ENCODE measurements at places on chromosomes 5 and 9.
A peak's percentile ranks its signal among the peaks of the same experiment; 100 is the strongest.

- H3K27me3 ChIP-seq: no peaks in the 10 kb centered on the region
- H3K36me3 ChIP-seq: no peaks in the 10 kb centered on the region
- no peaks in the 10 kb centered on the region for H3K4me1 ChIP-seq
These were observed 12.5 kb upstream of the WNK2 start for GRCh38 chr9:93171261-93171990.

- no peak for DNase-seq
- H3K4me3 ChIP-seq: no peak overlapping the region
- H3K36me3 ChIP-seq: no peaks in the 10 kb centered on the region
- H3K27ac ChIP-seq: no peak overlapping the region
- no peaks in the 10 kb centered on the region for H3K27me3 ChIP-seq
- no peaks in the 10 kb centered on the region for H3K4me1 ChIP-seq
These were observed 154.0 kb downstream of the FBN2 start for GRCh38 chr5:128384068-128384467.

GRCh38 chr9:34628656-34629490, at the start of gene ARID3C:
Gene ARID3C (minus strand): TSS chr9:34629066. CDS start chr9:34628014, 1,052 bp downstream.
- H3K4me1 ChIP-seq: peaks cover 7% of the 10 kb centered on the region
- H3K27ac ChIP-seq: no peak within 1 kb of the TSS
- peak within 1 kb of the TSS; percentile 69 for H3K4me3 ChIP-seq
- DNase-seq: peak; percentile 77
- peaks cover 71% of the 10 kb centered on the region for H3K27me3 ChIP-seq

DNA sequence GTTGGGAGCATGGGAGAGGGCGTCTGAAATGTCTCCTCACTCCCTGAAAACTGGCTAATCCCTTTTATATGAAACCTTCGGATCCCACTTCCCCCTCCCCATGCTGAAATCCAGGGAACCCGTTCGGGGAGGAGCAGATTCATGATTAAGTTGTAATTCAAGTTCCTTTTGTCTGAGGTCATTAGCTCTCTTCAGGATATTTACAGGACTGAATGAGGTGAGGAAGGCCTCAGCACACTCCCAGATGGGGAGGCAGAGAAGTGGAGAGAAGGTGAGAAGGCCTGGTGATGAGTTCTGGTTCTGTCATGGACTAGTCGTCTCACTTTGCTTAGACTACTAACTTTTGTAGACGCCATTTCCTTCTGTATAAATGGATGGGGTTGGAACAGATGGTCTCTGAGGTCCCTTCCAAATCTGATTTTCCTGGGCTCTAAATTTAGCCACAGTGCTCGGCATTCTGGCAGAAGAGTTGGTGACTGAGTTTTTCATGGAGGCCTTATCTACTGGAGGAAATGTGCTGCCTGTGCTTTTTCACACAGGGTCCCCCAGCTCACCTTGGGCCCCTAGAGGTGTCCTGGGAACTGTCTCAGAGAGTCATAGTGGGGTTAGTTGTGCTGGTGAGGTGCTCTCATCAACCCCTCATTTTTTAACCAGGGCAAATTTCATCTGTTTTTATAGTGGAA, 62.3 kb downstream of the PRDM6 start:
- DNase-seq: peak; percentile 77
- H3K4me1 ChIP-seq: peaks cover 5% of the 10 kb centered on the region
- no peaks in the 10 kb centered on the region for H3K27me3 ChIP-seq
- no peaks in the 10 kb centered on the region for H3K36me3 ChIP-seq

- H3K4me3 ChIP-seq: no peak overlapping the region
- peaks cover 8% of the 10 kb centered on the region for H3K4me1 ChIP-seq
- no peak overlapping the region for H3K27ac ChIP-seq
These were observed 225.9 kb downstream of the PIK3R1 start for GRCh38 chr5:68441309-68442073.

DNA sequence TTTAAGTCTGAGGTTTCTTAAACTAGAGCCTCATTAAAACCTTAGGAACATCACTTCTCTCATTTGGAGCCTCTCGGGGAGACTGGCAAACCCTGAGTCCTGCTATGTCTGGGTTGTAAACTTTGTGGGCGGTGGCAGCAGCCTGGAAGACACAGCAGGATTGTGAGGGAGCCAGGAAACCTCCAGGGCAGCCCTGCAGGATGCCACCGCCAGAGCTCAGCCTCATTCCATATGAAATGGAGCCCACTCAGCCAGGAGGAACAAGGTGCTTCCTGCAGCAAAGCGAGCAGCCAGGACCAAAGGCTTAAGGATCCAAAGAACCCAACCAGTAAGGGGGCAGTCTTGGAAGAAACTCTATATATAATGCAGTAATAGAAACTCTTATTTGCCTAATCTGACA, 37.9 kb upstream of the IDNK start:
- no peak overlapping the region for H3K27ac ChIP-seq
- H3K36me3 ChIP-seq: no peaks in the 10 kb centered on the region
- H3K27me3 ChIP-seq: no peaks in the 10 kb centered on the region
- no peak overlapping the region for H3K4me3 ChIP-seq
- no peak for DNase-seq

DNA sequence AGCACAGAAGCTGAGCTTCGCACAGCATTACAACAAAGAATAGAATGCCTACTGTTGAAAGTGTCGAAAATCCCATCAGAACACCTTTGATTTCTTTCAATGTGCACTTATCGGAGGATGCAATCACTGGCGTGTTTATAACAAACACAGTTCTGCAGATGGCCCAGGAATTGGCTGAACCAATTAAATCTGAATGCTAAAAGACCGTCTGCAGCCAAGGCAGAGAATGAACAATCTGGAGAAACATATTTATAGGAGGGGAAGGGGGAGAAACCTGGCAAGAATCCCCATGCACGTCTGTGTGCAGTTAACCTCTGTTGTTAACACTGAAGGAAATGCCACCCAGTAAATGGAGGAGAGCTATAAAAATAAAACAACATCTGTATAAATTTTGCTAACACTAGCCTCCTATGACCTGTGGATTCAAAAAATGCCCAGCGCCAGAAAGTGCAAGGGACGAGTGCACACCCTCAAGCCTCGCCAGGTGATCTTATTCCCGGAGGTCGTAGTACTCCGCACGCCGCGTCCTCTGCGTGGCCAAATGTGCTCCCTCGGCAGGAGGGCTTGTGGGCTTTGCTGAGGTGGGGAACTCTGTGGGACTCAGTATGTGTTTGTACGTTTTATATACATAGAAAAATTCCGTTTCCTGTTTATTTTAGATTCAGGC, 56.8 kb downstream of the PTCH1 start:
- no peaks in the 10 kb centered on the region for H3K27me3 ChIP-seq
- H3K36me3 ChIP-seq: peaks cover 70% of the 10 kb centered on the region
- H3K4me3 ChIP-seq: no peak overlapping the region
- no peak overlapping the region for H3K27ac ChIP-seq

- no peaks in the 10 kb centered on the region for H3K4me1 ChIP-seq
- peaks cover 4% of the 10 kb centered on the region for H3K36me3 ChIP-seq
- no peak overlapping the region for H3K27ac ChIP-seq
- no peak for DNase-seq
These were observed 82.8 kb downstream of the COL5A1 start for GRCh38 chr9:134724202-134724911.

DNA sequence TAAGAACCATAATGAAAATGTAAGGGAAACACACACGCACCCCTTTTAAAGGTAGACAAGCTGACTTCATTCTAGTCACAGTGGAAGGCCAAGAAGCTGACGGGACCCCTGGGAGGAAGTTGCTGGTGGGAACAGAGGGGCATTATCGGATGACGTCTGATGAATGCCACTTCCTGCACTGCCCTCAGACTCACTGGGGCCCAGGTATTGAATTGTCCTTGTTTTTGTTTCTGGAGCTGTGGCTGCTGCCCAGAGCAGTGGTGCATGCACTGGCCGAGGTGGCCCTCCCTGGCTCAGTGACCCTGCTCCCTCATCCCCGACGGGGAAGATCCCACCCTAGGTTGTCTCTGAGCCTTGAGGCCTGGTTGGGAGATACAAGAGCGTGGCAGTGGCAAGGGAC, 15.3 kb upstream of the RPL26L1 start:
- no peak overlapping the region for H3K4me3 ChIP-seq
- DNase-seq: no peak
- H3K27ac ChIP-seq: no peak overlapping the region
- peaks cover 15% of the 10 kb centered on the region for H3K36me3 ChIP-seq
- H3K4me1 ChIP-seq: peaks cover 12% of the 10 kb centered on the region

DNA sequence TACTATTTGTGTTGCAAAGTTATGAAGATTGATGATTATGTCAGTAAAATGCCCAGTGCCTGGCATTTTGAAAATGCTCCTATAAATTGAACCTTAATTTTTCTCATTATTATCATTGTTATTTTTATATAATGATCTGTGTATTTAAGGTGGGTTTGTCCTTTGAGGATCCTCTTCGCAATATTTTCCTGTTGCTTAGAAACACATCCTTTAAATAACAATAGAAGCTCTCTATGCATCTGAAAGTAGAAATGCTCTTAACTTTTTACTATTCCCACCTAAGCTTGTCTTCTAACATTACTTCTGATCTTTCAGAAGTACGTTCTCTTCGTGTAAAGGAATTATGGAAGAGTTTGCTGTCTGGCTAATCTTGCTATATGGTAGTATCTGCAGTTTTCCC, 214.7 kb upstream of the TLX3 start:
- no peak overlapping the region for H3K4me3 ChIP-seq
- H3K27ac ChIP-seq: no peak overlapping the region
- no peaks in the 10 kb centered on the region for H3K4me1 ChIP-seq
- H3K36me3 ChIP-seq: no peaks in the 10 kb centered on the region
- H3K27me3 ChIP-seq: no peaks in the 10 kb centered on the region

GRCh38 chr9:134768332-134768708, 112.3 kb upstream of the FCN2 start:
- no peak overlapping the region for H3K4me3 ChIP-seq
- H3K4me1 ChIP-seq: no peaks in the 10 kb centered on the region
- no peaks in the 10 kb centered on the region for H3K27me3 ChIP-seq

GRCh38 chr5:8864053-8864452, 681.8 kb downstream of the SEMA5A start:
- no peaks in the 10 kb centered on the region for H3K36me3 ChIP-seq
- no peak overlapping the region for H3K4me3 ChIP-seq
- H3K27ac ChIP-seq: no peak overlapping the region
- no peaks in the 10 kb centered on the region for H3K27me3 ChIP-seq

GRCh38 chr5:124669956-124670721, 76.3 kb downstream of the ZNF608 start:
- H3K27ac ChIP-seq: peak overlapping the region; percentile 21
- peak overlapping the region; percentile 5 for H3K4me3 ChIP-seq
- no peaks in the 10 kb centered on the region for H3K27me3 ChIP-seq
- H3K36me3 ChIP-seq: peaks cover 20% of the 10 kb centered on the region
- no peak for DNase-seq

DNA sequence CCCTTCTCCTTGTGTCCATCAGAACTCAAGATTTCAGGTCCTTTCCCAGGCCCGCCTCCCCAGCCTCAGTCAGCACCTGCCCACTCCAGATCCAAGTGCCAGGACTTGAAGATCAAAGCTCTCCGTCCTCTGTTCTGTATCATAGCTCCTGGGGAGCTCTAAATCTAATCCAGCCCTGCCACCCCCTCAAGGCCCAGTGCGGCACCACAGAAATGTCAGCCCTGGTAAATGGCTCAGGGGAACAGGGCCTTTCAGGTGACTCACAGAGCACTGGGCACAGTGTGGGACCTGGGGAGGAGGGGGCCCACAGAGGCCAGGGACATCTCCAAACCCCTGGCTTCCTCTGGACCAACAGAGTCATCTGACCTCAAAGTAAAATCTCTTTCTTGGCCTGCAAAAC, 6.0 kb downstream of the CSF2 start:
- H3K27me3 ChIP-seq: no peaks in the 10 kb centered on the region
- no peaks in the 10 kb centered on the region for H3K4me1 ChIP-seq
- no peak overlapping the region for H3K4me3 ChIP-seq
- no peaks in the 10 kb centered on the region for H3K36me3 ChIP-seq

- H3K4me3 ChIP-seq: no peak overlapping the region
- H3K27me3 ChIP-seq: no peaks in the 10 kb centered on the region
- DNase-seq: peak; percentile 93
These were observed 4.5 kb downstream of the RNF208 start for GRCh38 chr9:137217276-137218211.

DNA sequence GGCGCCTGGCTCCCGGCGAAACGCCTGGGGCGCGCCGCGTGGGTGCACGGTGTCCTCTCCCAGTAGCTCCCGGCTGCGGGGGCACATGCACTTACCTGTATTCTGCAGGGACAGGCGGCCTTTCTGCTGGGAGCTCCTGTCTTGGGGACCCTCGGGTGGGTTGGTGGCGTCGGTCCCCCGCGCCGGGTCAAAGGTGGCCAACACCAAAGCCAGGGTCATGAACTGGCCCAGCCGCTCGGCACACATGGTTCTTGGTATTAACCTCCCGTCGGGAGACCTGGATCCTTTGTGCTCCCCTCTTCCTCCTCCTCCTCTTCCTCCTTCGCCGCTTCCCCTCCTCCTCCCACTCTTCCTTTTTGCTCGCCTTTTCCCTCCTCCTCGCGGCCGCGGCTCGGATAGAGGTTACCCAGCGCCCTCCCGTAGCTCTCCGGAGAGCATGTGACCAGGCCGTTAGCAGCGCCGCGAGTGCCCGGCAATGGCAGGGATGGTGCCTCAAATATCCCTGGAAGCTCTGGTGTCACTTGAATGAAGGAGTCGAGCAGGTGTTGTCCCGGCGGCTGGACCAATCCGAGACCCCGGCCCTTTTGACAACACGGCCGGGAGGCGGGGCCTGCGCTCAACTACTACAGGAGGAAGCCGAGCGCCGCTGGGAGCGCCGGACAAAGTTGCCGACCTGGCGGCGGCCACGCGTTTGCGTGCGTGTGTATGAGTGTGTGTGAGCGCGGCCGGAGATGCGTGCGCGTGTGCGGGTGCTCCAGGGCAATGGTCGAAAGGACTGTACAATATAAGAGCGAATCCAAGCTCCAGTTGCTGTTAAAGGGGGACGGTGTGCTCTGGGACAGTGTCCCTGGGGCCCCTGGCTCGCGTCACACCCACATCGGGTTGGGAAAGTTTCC, at the start of gene STC2:
STC2 (minus strand) TSS at position 467 of the 896 bp plus-strand sequence; CDS start at position 246, 221 bp downstream.
- H3K4me1 ChIP-seq: no peaks in the 10 kb centered on the region
- H3K27me3 ChIP-seq: peaks cover 73% of the 10 kb centered on the region
- no peak within 1 kb of the TSS for H3K27ac ChIP-seq
- peak; percentile 99 for DNase-seq

GRCh38 chr5:149658299-149658698, 71.8 kb upstream of the PPARGC1B start:
- H3K4me1 ChIP-seq: no peaks in the 10 kb centered on the region
- no peak overlapping the region for H3K4me3 ChIP-seq
- no peaks in the 10 kb centered on the region for H3K36me3 ChIP-seq
- no peaks in the 10 kb centered on the region for H3K27me3 ChIP-seq
- peak; percentile 43 for DNase-seq

DNA sequence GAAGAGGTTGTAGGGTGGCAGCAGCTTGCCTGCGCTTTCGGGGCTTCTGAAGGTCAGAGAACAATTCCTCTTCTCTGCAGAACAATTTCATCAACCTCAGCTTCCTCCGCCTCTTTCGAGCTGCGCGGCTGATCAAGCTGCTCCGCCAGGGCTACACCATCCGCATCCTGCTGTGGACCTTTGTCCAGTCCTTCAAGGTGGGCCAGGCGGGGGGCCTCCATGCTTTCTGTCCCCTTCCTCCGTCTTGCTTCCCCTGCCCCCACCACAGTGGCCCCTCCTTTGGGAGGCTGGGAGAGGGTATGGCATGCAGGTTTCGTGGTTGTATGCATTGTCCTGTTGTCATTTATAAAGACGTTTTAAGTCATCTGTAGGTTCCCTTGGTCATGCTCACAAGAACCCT, 195.8 kb downstream of the CACNA1B start:
- no peak overlapping the region for H3K4me3 ChIP-seq
- H3K27me3 ChIP-seq: no peaks in the 10 kb centered on the region
- DNase-seq: peak; percentile 19

- H3K4me3 ChIP-seq: no peak overlapping the region
- peak; percentile 92 for DNase-seq
- H3K36me3 ChIP-seq: peaks cover 7% of the 10 kb centered on the region
- no peaks in the 10 kb centered on the region for H3K4me1 ChIP-seq
These were observed 29.8 kb upstream of the HMCN2 start for GRCh38 chr9:130235558-130236435.

- H3K27ac ChIP-seq: no peak overlapping the region
- H3K36me3 ChIP-seq: no peaks in the 10 kb centered on the region
- H3K4me3 ChIP-seq: no peak overlapping the region
- no peaks in the 10 kb centered on the region for H3K4me1 ChIP-seq
These were observed 193.4 kb downstream of the ARRDC3 start for GRCh38 chr5:91189480-91190313.
